ENCODE measurements at places on chromosomes 3 and 15. TPM values are rescaled to one million over a fixed set of nuclear protein-coding genes. Genes with fewer than 3 reads are reported as not detected.

Gene CACNA2D2
- total RNA-seq = not detected

Gene MAP6D1
- total RNA-seq = 1.9 TPM

Gene ABHD2
- total RNA-seq = 81.6 TPM

Gene SLC28A1
- total RNA-seq = not detected

Gene LRRIQ4
- total RNA-seq = not detected

Gene TUSC2
- 11.2 TPM for total RNA-seq

Gene ZXDC
- 27.1 TPM for total RNA-seq

Gene TTC21A
- 6.1 TPM for total RNA-seq

Gene XCR1
- not detected for total RNA-seq

Gene MRAS
- total RNA-seq = 20.1 TPM

Gene NKTR
- 37.5 TPM for total RNA-seq

Gene CD86
- not detected for total RNA-seq

Gene FETUB
- not detected for total RNA-seq

Gene IGDCC3
- not detected for total RNA-seq

Gene ROBO2
- 1.0 TPM for total RNA-seq

Gene KCNH8
- total RNA-seq = not detected

Gene MOBP
- total RNA-seq = under 0.01 TPM

Gene PPP2R3A
- 16.7 TPM for total RNA-seq

Gene TIMP4
- total RNA-seq = 15.6 TPM

Gene GXYLT2
- total RNA-seq = 26.0 TPM

Gene PYGO1
- 11.2 TPM for total RNA-seq

Gene LSAMP
- 12.2 TPM for total RNA-seq

Gene EFHB
- total RNA-seq = 0.17 TPM

Gene EXD1
- total RNA-seq = not detected

Gene CTXN2
- not detected for total RNA-seq

Gene C3orf85
- not detected for total RNA-seq

Gene ASB14
- not detected for total RNA-seq

Gene GOLGA8G
- total RNA-seq = not detected

Gene HHATL
- not detected for total RNA-seq

Gene GABRB3
- total RNA-seq = 1.8 TPM

Gene CCK
- 15.3 TPM for total RNA-seq

Gene ROPN1
- total RNA-seq = not detected

Gene ZIC1
- total RNA-seq = not detected

Gene ANKUB1
- not detected for total RNA-seq

Gene MAP3K13
- total RNA-seq = 10.9 TPM

Gene ZNF660
- total RNA-seq = 2.5 TPM

Gene CSPG4
- total RNA-seq = 130 TPM

Gene TRPM1
- total RNA-seq = not detected

Gene IL5RA
- not detected for total RNA-seq

Gene ECE2
- total RNA-seq = under 0.01 TPM

Gene OR5AC2
- total RNA-seq = not detected

Gene ARPP21
- not detected for total RNA-seq

Gene CFAP44
- total RNA-seq = 5.5 TPM

Gene COL6A5
- not detected for total RNA-seq

Gene TUSC7
- not detected for total RNA-seq

Gene ZNF717
- 20.0 TPM for total RNA-seq

Gene CGNL1
- total RNA-seq = 0.29 TPM

Gene SMARCC1
- 31.9 TPM for total RNA-seq

Gene HRG
- total RNA-seq = not detected

Gene SNTN
- not detected for total RNA-seq

Gene SPINK8
- not detected for total RNA-seq

Gene REC114
- not detected for total RNA-seq

Gene SENP8
- 3.3 TPM for total RNA-seq

Gene P2RY1
- 4.0 TPM for total RNA-seq

Gene SLC38A3
- total RNA-seq = not detected

Gene CCDC54
- total RNA-seq = not detected

Gene GPR62
- under 0.01 TPM for total RNA-seq

Gene PLSCR5
- total RNA-seq = not detected

Gene SPATA12
- 0.15 TPM for total RNA-seq

Gene CCR9
- not detected for total RNA-seq
